ENCODE measurements at places on chromosomes 11 and 22. TPM values are rescaled to one million over a fixed set of nuclear protein-coding genes. Genes with fewer than 3 reads are reported as not detected.

RAG1 gene
- 1.4 TPM for total RNA-seq

APOL5 gene
- not detected for total RNA-seq

JOSD1 gene
- 62.6 TPM for total RNA-seq

GRCh38 chr11:105049481-105049880 is 4.3 kb upstream of the CARD16 start:
- no peak for DNase-seq

JAML gene
- 105 TPM for total RNA-seq

DNA sequence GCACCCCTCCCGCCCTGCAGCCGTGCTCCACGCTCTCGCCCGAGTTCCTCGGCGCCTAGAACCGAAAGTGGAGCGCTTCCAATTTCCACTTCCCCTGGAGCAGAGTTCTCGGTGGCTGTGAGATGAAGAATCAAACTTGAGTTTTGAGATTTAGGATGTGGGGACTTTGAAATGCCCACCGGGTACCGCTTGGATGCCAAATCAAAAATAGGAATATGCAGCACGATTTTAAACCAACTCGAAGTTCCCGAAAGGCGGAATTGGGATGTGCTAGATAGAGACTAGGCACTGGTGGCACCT is 569 bp downstream of the POLA2 start:
- peak; percentile 54 for DNase-seq

GRIA4 gene
- not detected for total RNA-seq

CCDC188 gene
- 0.46 TPM for total RNA-seq

- DNase-seq = no peak
These were observed 46.4 kb downstream of the RCN1 start for GRCh38 chr11:32137263-32137662.

OR9Q2 gene
- total RNA-seq = not detected

GRCh38 chr11:107696140-107696539 is 15.7 kb downstream of the SLN start:
- DNase-seq = no peak

- no peak for DNase-seq
These were observed 104.0 kb upstream of the TOP3B start for GRCh38 chr22:22086501-22087158.

DNA sequence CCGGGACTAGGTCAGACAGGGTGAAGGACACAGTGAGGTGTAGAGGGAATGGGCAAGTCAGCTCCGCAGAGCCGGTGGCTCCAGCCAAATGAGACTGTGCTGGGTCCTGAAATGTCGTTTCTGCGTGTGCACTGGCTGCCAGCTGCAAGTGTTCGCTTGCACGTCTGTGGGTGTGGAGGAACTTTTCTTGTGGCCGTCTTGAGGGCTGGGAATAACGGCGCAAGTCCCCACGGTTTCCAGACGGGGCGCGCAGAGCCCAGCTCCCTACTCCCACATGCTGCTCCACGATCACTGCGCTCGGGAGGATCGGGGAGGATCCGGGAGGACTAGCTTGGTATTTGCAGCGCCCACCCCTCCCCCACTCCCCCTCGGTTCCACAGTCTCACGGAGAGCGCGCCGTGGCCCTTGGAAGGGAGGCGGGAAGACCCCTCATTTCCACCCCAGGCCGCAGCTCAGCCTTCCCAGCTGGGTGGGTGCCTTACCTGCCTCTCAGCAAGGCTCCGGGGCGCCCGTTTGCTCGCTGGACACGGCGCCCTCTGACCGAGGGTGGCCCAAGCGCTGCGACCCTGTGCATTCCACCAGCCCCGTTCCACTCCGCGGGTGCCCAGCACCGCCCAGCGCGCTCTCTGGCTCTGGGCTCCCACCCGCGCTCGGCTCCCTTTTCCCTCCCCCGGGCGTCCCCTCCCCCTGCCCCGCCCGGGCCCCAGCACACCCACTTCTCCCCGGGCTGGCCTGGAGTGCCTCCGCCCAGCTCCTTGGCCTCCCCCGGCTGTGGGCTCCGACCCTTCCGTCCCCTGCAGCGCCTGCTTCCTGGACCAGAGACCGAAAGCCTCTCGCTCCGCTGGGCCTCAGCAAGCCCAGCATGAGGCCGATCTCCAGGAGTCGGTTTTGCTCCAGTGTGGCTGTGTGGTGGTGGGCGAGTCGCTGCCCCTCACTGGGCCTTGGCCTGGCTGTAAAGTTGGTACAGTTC is at the start of gene KCNE3:
KCNE3 (minus strand) TSS at position 634 of the 970 bp plus-strand sequence. CDS start 9,986 bp downstream, outside the sequence.
- DNase-seq = peak; percentile 90

DNA sequence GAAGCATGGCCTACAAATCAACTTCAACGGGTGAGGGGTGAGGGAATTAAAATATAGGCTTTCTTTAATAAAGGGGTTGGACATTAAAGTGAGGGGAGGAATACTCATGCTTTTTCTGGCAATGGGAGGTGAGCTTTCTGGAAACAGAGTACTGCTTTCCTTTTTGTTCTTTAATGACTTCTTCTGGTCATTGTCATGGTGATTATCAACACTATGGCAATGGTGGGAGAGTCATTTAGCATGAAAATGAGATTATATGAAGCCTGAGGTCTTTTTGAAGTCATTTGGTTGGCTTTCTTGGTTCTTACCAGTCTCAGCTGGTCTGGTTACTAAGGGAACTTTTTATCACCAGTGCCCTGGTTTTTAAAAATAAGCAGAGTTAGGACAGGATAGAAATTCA is 475.8 kb upstream of the LRRC4C start:
- no peak for DNase-seq

MRGPRD gene
- total RNA-seq = not detected

- DNase-seq = no peak
These were observed 82.1 kb downstream of the PPP6R3 start for GRCh38 chr11:68542617-68543016.

GRCh38 chr11:60261014-60261413 is 18.1 kb upstream of the MS4A4E start:
- no peak for DNase-seq

GRCh38 chr11:112156956-112157766 is 6.7 kb downstream of the IL18 start:
- peak; percentile 42 for DNase-seq

DNA sequence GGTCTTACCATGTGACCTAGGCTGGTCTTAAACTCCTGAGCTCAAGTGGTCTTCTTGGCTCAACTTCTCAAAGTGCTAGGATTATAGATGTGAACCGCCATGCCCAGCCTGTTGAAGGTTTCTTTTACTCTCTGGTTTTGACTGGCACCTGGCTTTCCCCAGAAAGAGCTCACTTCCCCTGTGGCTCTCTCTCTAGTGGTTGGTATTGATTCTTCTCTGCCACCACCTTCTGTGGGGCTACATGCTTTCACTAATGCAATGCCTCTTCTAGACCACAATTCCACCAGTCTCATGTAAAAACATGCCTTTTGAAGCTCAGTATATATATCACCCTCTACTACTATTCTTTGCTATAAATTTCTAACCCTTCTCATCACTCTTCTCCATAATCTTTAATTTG is 67.2 kb downstream of the CCDC83 start:
- no peak for DNase-seq

DNA sequence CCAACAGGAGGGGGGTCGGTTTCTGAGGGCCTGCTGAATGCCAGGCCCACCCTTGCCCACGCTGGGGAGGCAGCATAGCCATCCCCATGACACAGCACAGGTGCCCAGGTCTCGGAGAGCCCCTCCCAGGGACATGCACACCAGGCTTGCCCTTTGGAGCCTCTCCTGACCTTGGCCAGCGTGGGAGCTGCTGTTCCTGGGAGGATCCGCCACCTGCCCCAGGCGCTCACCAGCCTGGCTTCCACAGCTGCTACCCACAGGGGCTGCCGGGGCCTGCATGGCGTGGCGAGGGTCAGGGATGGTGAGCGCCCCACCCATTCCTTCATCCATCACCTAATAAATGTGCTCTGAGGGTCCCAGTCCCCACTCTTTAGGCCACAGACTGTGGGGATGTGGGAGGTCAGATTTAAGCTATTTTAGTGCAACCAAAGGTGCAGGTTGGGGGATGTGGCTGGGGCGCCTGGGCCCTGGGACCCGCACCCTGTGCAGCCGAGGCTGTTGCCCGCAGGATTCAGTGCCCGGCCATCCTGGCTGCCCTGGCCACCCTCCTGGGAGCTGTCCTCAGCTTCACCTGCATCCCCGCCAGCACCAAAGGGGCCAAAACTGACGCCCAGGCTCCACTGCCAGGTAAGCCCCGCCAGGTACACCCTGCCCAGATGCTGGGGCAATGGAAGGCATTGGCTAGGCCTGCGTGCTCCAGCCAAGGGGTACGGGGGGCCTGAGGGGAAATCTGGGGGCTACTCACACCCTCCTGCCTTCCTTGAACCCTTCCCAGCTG is 12.9 kb downstream of the PHLDA2 start:
- peak; percentile 71 for DNase-seq

MAPK1 gene
- 66.5 TPM for total RNA-seq

DNA sequence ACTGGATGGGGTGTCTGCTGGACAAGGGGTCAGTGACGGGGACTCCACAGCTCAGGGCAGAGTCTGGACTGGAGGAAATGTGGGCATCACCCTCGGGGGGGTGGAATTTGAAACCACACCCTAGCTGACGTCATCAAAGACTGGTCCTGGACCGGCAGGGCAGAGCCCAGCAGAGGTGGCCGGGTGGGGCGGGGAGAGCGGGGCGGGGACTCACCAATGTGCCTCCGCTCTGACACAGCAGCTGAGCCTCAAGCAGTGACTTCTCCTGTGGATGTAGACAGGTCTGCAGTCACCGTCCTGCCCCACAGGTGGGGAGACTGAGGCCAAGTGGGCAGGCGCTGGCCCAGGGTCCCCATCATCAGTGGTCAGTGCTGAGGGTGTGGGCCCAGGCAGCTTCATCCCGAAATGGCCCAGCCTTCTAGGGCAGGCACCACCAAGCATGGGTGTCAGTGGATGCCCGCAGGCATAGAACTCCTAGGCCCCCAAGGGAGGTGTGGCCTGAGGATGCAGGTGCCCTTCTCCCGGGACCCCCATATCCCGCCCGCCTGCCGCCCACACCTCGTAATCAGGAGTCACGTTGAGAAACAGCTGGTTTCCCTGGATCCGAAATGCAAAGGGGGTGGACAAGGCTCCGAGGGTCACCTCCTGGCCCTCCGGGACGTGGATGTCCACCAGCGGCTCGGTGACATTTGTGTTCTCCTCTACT is 603 bp downstream of the CDHR5 start:
- no peak for DNase-seq

GRCh38 chr22:50684501-50684900 is 11.9 kb downstream of the SHANK3 start:
- no peak for DNase-seq

CARD18 gene
- total RNA-seq = not detected

GRCh38 chr11:120875986-120876385 is 147.9 kb upstream of the TBCEL start:
- no peak for DNase-seq

SLC25A18 gene
- 0.98 TPM for total RNA-seq

DNA sequence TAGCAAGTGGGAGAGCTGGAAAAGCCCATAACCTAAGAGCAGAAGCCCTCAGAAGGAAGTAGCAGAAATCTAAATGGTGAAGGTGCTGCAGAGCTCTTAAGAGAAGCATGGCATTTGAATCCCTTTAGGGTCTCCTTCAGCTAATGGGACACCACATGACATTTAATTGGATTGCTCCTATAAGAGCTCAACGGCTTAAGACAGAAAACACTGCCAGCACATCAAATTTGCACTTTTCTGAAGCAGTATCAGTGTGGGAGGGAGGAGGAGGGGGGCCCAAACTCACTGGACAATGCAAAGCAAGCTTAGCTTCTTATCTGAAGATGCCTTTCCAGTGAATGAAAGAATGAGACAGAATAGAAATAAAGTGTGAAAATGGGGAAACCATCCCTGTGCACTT is 287.9 kb upstream of the MTNR1B start:
- no peak for DNase-seq
